Renal cortex interstitium (tissue), 15 donors: ENCODE measurements at places on chromosomes 3 and 15. TPM values are rescaled to one million over a fixed set of nuclear protein-coding genes. Genes with fewer than 3 reads are reported as not detected.

DNA sequence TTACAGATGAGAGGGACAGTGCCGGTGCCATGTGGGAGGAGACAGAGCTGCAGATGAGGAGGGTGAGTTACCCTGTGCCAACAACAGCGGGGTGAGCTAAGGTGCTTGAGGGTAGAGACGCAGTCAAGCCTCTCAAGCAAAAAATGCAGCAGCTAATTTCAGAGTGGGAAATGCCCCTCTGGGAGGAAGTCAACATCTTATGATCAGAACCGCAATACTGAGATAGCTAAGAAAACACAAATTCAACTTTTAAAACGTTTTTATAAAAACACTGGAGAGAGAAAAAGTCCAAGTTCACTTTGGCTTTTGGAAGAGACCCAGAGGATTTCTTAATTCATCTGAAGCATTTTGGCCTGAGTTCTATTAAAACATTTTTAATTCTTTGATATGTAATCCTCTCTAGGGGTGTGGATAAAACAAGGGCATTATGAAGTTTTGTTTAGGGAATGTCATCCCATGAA, 319.2 kb downstream of the SLC9A9 start:
- DNase-seq, result no peak

GRCh38 chr3:158991146-158991705, 189.4 kb downstream of the MFSD1 start:
- no peak for DNase-seq

DNA sequence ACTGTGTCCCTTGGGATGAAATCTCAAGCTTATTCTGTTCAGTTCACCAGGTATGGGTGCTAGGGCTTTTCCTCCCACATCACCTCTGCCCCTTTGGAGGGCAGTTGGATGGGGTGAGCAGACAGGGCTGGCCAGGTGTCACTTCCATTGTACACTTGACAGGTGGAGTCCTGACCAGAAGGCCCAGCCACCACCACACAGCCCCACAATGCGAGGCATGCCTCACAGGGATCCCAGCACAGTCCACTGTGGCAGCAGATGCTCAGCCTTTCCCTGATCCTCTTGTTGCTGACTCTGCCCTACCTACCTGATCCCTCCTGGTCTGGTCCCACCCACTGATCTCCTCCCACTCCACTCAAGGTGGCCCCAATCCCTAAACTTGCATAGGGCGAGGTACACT, 88.2 kb downstream of the ANP32A start:
- DNase-seq, result no peak

DNA sequence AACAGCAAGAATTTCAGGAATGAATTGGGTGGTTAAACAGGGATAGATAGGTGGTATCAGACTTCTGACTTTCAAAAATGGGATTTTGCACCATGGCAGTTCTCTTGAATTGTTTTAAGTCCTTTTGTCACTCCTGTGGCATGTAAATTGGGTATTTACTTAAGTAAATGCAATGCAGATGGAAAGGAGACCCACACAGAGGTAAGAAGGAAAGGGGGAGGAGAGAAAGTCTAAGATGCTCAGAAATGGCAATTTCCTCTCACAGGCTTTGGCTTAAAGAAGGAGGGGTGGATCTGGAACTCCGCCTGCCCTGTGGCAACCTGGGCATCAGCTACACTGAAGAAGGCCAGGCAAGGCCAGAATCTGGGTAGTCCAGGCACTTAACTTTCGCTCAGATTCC, 197.1 kb upstream of the UBE2E1 start:
- no peak for DNase-seq

DNA sequence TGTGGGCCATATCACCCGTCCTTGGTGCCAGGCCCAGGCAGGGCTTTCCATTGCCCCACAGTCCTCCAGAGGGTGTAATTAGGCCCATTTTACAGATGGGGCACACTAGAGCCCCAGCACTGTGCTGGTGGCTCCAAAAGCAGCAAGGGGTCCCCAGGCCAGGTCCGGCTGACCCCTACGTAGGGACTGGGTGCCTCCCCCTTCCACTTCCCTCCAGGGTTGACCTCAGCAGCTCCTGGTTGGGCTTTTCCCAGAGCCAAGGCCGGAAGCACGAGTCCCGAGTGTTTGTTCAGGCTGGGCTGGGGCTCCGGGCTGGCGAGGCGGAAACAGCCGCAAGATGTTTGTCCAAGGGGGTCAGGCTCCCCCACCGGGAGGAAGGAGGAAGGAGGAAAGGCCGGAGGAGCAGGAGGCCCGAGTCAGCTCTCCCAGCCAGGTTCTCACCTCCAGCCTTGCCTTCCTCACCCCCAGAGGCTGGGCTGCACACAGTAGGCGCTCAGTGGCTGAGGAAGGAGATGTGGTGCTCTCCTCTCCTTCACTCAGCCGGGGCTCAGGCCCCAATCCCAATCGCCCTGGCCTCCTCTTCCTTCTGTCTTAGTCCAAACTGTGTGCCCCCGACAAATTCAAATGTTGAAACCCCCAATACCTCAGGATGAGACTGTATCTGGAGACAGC, 17.1 kb upstream of the PLXND1 start:
- no peak for DNase-seq

DNA sequence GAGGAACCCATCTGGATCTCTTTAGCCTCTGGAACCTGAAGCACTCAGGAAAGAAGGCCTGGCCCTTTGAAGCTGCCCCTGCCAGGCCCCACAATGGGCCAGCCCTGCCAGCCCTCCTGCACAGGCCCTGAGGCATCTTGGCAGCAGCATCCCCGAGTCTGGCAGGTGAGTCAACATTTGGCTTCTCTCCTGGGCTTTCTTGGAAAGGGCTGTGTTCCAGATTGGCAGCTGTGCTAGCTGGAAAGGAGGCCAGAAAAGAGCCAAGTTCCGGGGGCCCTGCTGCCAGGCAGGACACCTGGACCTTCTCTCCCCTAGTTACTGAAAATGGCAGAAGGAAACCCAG, 187.2 kb downstream of the SHQ1 start:
- no peak for DNase-seq

DNA sequence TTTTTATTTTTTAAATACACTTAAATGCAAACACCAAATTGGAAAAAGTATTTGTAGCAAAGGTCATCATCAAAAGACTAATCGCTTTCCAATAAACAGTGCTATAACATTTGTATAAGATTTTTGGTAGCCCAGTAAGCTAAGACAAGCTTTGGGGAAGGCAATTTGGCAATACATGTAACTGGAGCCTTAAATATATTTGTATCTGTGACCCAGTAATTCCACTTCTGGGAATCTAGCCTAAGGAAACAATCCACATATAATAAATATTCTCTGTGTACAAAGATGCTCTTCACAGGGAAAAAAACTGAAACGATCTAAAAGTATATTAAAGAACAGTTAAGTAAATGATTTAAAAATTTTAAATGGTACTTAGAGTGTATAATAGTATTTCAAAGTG, 65.5 kb upstream of the TJP1 start:
- DNase-seq, result no peak

GRCh38 chr15:84749111-84749991, 959 bp downstream of the ZNF592 start:
- DNase-seq, result no peak

GRCh38 chr3:8279476-8279875, 222.1 kb upstream of the LMCD1 start:
- no peak for DNase-seq

GRCh38 chr3:52537726-52538421, 1.5 kb downstream of the UQCC5 start:
- DNase-seq, result no peak

GRCh38 chr3:122057671-122058070, 2.5 kb downstream of the CD86 start:
- no peak for DNase-seq

GRCh38 chr3:117439812-117440211, 730.2 kb downstream of the TUSC7 start:
- peak; percentile 4 for DNase-seq

- DNase-seq, result no peak
Measured at GRCh38 chr3:42900226-42901072, 5.5 kb upstream of the ZNF662 start.

- DNase-seq, result no peak
Measured at GRCh38 chr3:171116365-171116764, 89.8 kb upstream of the SLC2A2 start.

- DNase-seq, result no peak
Measured at GRCh38 chr3:28279770-28280169, 38.4 kb downstream of the CMC1 start.

- no peak for DNase-seq
Measured at GRCh38 chr3:2218816-2219215, 120.2 kb downstream of the CNTN4 start.

- DNase-seq, result no peak
Measured at GRCh38 chr3:2525968-2526367, 427.3 kb downstream of the CNTN4 start.

- no peak for DNase-seq
Measured at GRCh38 chr15:50210462-50211157, 28.6 kb downstream of the SLC27A2 start.

DNA sequence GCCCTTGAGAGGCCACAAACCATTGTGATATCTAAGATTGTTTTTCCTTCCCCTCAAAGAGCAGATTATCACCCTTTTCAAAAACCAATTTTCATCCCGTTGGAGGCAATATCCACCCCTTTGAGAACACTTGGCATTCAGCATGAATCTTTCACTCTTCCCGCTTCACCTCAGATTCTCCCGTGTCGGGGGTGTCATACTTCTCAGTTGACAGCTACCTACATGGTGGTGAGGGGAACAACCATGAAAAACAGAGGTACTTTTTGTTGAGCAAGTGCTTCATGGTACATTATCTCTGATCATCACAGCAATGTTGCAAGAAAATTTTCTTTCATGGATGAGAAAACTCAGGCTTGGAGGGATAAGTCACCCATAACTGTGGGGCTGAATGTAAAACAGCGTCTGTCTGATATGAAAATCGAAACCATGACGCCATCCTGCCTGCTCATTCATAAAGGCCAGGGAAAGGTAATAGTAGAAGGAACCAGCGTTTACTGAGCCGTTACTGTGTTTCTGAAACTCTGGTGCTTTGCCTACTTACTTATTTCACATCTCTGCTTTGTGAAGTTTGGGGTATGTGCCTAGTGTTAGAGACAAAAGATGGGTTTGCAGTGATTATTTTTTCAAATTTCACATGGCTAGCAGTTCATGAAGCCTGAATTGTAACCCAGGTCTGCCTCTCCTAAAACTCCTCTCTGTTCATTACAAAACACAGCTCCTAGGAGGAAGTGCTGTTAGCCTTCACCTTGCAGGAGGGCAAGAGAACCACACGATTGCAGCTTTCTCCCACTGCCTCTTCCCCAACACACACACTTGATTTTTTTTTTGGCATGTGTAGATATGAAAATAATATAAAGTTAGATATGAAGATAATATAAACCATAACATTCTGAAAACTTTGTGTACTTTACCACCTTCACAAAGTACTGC, 35.4 kb downstream of the SV2B start:
- no peak for DNase-seq

DNA sequence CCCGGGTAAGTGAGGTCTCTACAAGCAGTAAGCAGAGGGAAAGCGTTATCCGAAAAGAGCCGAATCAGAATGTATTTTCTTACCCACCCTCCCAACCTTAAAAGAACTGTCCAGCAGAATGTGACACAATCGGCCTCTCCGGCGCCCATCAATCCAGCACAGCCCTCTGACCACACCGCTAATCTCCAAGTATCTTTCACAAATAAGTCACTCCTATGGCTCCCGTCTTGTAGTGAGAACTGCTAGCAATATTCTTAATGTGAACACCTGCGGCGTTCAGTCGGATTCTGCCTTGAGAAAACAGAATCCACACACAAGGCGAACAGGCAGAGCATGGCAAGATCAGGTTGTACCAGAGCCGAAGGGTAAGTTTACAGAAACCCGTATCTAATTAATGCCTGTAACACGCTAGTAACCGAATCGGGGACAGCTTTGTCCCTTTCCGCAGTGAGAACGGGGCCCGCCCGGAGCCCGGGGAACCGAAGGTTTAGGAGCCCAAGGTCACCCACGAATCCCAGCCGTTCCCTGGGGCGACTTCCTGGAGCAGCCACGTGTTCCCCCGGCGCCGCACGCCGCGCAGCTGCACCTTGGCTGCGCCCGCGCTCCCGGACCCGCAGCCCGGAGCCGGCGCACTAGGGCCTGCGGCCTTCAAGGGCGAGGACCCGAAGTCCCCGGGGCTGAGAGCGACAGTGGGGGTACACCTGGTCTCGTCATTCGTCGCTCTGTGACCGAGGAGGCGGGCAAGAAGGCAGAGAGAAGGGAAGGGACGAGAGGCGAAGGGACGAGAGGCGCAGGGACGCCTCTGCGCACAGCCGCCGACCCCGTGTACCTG, 672 bp downstream of the TFRC start:
- DNase-seq, result peak; percentile 48

DNA sequence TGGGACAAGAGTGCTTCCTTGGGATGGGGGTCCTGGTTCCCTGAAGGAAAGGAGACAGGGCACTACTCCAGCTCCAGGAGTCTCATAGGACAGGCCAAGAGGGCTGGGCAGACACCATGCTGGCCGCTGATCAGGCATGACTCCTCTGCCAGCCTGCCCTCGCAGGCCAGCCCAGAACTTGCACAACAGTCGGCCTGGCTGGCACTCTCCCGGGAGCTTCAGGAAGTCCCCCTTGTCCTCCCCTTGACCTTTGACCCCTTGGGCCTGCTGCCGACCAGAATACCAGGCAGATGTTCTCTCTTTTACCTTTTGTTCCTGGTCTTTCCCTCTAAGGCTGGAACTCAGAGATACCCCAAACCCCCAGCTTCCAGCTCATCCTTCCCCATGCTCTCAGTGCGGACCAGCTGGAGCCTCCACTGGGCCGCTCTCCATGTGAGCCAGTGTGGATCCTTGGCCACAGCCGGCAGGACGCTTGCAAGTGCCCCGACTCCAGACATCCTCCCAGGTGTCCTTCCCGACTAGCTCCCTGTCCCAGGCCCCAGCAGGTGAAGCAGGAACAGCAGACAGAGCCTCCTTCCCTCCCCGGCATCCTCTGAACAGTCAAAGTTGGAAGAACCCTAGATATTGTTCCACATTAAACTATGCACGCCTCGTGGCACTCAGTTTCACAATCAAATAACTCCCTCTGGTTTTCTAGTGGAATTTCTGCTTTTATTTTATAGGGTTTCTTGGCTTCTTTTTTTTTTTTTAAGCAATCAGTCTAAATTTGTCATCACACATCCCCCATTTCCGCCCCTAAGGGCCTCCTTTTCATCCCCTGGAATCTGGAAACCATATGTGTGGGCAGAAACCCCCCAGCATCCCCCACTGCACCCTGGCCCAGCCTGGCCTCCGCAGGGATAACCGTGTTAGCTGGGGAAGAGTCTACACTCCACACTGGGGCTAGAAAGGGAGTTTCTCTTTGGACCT, 15.7 kb downstream of the VPS18 start:
- no peak for DNase-seq

DNA sequence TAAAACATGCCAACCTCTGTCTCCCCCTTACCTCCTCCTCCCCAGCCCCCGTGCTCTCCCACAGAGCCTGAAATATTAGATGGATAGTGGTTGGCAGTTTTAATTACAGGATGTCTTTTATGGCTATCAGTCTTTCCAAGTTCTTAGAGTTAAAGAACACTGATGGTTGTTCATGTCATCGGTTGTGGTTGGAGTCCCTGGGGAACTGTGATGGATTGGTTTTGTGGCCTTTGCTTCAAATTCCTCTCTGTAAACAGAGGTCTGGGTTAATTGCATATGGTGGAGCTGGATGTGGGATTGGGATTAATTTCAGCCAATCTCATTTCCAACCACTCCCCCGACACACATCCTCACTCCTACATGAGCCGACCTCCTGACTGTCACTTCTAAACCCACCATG, 164.5 kb upstream of the PROK2 start:
- no peak for DNase-seq

GRCh38 chr3:136678981-136679380, 73.2 kb downstream of the STAG1 start:
- DNase-seq, result no peak

The TMEM108 gene
- polyA plus RNA-seq, result 1.9 TPM
